Stimulated activated CD4-positive, alpha-beta T cell treated with anti-CD3 and anti-CD28 coated beads, Interleukin-1b, Interleukin-23, amount 100 ng/mL, for 24 hours (primary cell): ENCODE measurements at places on chromosomes 6 and 20.

DNA sequence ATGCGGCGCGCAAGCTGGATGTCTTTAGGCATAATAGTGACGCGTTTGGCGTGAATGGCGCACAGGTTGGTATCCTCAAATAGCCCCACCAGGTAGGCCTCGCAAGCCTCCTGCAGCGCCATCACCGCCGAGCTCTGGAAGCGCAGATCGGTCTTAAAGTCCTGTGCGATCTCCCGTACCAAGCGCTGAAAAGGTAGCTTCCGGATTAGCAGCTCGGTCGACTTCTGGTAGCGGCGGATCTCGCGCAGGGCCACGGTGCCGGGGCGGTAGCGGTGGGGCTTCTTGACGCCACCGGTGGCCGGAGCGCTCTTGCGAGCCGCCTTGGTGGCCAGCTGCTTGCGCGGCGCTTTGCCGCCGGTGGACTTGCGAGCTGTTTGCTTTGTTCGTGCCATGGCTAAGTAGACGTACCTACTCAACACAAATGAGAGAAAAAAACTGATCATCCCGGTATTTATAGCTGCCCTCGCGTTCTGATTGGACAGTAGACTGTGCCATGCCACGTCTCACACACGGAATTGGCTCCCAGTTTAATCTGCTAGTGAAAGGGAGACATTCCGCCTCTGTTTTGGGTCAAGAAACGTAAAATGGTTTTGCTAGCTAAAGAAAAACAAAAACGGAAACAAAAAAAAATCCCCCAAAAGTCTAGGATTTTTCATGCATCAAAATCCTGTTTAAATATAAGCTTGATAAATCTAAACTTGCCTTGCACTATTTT is 40.1 kb downstream of the OR2B2 start:
- DNase-seq, result peak; percentile 64

- no peak for DNase-seq
These were observed 196.5 kb downstream of the GMPR start for GRCh38 chr6:16434885-16435284.

GRCh38 chr6:138383776-138384175 is 6.1 kb downstream of the SMIM28 start:
- DNase-seq, result no peak

GRCh38 chr6:167845856-167846255 is 19.1 kb downstream of the AFDN start:
- DNase-seq, result no peak

DNA sequence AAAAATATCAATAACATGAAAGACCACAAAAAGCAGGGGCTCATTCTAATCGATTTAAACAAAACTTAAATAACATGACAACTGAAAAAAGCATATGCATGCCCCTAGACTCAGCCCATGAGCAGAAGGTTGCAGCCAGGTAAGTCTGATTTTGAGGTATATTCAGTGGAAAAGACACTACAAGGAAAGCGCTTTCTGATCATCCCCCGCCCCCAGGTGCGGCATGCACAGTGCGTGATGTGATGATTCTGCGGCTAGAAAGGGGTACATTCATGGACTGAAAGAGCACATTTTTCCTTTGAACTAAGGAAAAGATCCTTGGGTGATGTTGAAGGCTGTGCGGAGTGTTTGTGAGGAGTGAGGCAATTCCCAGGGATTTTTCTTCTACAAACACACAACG is 16.9 kb upstream of the FOXC1 start:
- no peak for DNase-seq

- DNase-seq, result no peak
These were observed 217.7 kb upstream of the SULF2 start for GRCh38 chr20:48003021-48003420.

- no peak for DNase-seq
These were observed 286.7 kb upstream of the CDYL start for GRCh38 chr6:4489538-4489937.

GRCh38 chr6:144416773-144417172 is 131.6 kb downstream of the UTRN start:
- no peak for DNase-seq

GRCh38 chr20:59985164-59985563 is 26.9 kb downstream of the CDH26 start:
- DNase-seq, result no peak
